ENCODE measurements at places on chromosomes 16 and 17.
A peak's percentile ranks its signal among the peaks of the same experiment; 100 is the strongest.

DNA sequence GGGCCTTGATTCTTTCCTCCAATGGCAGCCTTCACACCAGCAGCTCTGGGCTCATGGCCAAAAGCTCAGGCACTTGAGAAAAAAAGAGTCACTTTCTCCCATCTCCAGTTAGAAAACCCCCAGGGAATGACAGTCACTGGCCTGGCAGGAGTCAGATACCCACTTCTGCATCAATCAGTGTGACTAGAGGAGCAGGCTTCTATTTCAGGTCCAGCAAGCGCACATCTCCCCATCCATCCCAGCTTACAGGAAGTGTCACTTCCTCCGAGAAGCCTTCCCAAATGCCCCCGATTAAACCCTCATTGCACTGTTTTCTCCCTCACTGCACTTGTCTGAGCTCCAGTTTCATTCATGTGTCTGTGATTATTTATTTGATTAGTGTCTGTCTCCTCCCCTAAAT lies 30.4 kb upstream of the CCL1 start:
- DNase-seq, result peak; percentile 14

GRCh38 chr16:1356061-1356900 lies 4.5 kb downstream of the GNPTG start:
- DNase-seq, result no peak

DNA sequence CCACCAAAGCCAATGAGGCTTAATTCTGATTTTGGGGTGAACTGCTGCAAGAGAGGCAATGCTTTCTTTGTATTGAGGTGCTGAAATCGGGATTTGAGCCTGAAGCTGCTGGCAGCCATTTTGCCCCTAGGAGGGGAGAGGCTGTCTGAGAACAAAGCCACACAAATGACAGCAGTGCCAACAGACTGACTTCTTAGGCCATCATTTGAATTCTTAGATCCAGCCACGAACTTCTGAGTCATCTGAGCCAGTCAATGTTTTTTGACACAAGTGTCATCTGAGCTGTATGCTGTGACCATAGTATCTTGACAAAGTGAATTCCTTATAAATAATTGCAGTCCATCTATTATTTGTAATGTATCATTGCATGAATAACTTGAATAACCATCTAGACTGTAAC lies 29.0 kb downstream of the HYDIN start:
- DNase-seq, result no peak

DNA sequence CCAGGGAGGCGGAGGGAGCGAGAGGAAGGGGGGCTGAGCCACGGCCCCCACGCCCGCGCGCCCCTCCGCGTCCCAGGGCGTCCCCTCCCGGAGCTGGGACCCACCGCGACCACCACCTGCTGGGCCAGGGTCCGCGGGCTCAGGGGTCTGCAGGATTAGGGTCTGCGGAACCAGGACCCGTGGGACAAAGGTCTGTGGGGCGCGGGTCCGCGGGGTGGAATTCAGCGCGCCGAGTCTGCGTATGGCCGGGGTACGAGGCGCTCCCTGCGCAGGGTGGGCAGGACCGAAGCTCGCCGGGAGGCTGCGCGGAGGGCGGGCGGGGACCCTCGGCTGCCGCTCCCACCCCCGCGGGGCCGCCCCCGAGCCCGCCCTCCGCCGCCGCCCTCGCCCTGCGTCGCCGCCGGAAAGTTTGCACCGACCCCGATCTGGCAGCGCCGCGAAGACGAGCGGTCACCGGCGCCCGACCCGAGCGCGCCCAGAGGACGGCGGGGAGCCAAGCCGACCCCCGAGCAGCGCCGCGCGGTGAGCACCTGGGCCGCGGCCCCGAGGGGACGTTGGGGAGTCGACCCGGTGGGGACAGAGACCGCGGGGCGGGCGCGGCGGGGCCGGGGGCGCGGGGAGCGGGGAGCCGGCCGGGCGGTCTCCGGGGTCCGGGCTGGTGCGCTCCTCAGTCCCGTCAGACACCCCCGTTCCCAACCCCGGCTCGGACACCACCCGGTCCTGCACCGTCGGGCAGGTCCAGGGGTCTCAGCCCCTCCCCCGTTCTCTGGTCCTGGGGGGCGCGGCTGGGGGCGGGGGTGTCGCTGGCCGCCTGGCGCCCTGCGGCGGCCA lies at the start of gene GCGR:
Gene GCGR, plus strand, starts transcription at position 423 of the 831 bp plus-strand sequence. CDS start 4,869 bp downstream, outside the sequence.
- no peak for DNase-seq
